ENCODE measurements at places on chromosomes 7 and 10.

DNA sequence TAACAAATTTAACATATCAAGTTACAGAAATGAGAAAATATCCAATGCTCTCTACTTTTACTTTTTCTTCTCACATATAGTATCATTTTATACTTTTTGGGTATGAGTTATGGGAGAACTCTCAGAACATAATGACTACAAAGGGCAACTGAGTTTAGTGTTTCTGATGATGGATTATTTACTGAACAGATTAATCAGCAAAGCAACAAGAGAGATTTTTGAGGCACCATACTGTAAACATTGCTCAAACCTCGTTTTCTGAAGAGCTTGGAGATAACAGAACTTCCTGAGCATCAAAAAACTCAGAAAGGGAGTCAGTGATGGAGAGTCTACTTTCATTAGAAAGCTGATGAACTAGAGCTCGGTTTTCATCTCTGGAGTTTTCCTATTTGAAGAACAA, 84.8 kb upstream of the GSDME start:
- no peak for DNase-seq

DNA sequence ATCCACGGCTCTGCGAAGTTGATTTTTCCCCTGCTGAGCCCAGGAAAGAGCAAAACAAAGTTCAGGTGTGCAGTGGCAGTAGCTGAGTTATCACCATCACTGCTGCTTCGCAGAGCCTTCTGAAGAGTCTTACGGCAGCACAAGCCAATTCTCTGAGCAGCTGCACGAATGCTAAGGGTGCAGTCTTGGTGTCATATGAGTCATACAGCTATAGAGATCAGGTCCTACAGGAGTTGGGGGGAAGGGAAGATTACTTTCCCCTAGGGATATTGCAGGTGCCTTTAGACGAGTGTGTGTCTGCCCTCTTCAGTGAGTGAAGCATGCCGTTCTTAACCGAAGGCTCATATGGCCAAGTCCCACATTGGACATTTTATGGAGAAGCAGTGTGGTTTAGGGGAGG, 227.8 kb downstream of the CELF2 start:
- no peak for DNase-seq

- no peak for DNase-seq
Observed at GRCh38 chr10:84719687-84720086, 391.3 kb downstream of the CCSER2 start.

DNA sequence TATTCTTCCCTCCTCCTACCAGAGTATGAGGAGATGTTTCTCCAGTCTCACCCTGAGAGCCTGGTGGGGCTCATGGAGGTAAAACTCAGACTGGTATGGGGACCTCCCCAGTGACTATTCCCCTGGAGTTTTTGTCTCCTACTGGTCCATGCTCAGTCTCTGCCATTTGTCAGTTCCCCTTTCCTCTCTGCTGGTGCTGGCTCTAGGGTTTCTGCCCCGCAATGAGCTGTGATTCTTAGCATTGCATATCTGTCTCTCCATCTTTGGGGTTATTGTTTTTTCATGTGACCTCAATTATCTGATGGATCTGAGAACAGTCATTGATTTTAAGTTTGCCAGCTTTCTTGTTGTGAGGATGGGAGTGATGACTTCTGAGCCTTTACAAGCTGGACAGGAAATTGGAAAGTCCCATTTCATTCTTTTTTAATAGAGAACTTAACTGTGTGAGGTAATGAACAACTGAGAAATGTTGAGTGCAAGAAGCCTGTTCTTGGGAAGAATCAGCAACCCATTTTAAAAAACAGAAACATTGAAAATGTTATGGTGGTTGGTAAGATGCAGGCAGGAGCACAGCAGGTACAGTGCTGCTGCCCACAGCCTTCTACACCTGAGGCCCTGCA, 26.9 kb downstream of the NACAD start:
- DNase-seq, result no peak

- DNase-seq, result no peak
Observed at GRCh38 chr7:92698237-92698841, 108.1 kb upstream of the FAM133B start.

GRCh38 chr10:24180891-24181290, 28.0 kb upstream of the KIAA1217 start:
- DNase-seq, result no peak
